Kidney epithelial cell (primary cell): ENCODE measurements at places on chromosomes 3 and 15. TPM values are rescaled to one million over a fixed set of nuclear protein-coding genes. Genes with fewer than 3 reads are reported as not detected.

The KLF15 gene
- total RNA-seq = 0.55 and 0.67 TPM in 2 replicates

The SUSD5 gene
- 1.4 and 2.0 TPM in 2 replicates for total RNA-seq

The GOLGA8G gene
- total RNA-seq = not detected in 2 replicates

The RLBP1 gene
- total RNA-seq = not detected in 2 replicates

The GCSAM gene
- not detected in 2 replicates for total RNA-seq

The PIGZ gene
- 0.88 and 1.1 TPM in 2 replicates for total RNA-seq

The SLC38A3 gene
- 0.13 and 0.48 TPM in 2 replicates for total RNA-seq

The ADGRG7 gene
- total RNA-seq = not detected in 2 replicates

The SLCO2A1 gene
- 2.5 and 3.6 TPM in 2 replicates for total RNA-seq

The TMEM207 gene
- total RNA-seq = not detected in 2 replicates

The TM4SF1 gene
- 43.0 and 43.2 TPM in 2 replicates for total RNA-seq

The GRM2 gene
- not detected in 2 replicates for total RNA-seq

The SFMBT1 gene
- 6.1 and 15.6 TPM in 2 replicates for total RNA-seq

The PHLDB2 gene
- 57.2 and 57.6 TPM in 2 replicates for total RNA-seq

The SNRPN gene
- total RNA-seq = 201 and 206 TPM in 2 replicates

The MKRN3 gene
- 3.0 and 3.1 TPM in 2 replicates for total RNA-seq

The RTP4 gene
- total RNA-seq = 1.2 and 1.5 TPM in 2 replicates

The ARF4 gene
- 208 TPM in 2 replicates for total RNA-seq

The CA12 gene
- total RNA-seq = 2.9 and 4.3 TPM in 2 replicates

The ALAS1 gene
- total RNA-seq = 47.5 and 54.2 TPM in 2 replicates

The PDIA3 gene
- total RNA-seq = 218 and 244 TPM in 2 replicates

The SETD2 gene
- total RNA-seq = 25.0 and 31.1 TPM in 2 replicates

The DPPA4 gene
- total RNA-seq = not detected in 2 replicates

The CD200R1 gene
- total RNA-seq = not detected in 2 replicates

The ADAMTS7 gene
- total RNA-seq = 27.4 and 33.4 TPM in 2 replicates

The REC114 gene
- total RNA-seq = not detected in 2 replicates
